RKO (cell line): ENCODE measurements at places on chromosomes 3 and 15.
A peak's percentile ranks its signal among the peaks of the same experiment; 100 is the strongest.

DNA sequence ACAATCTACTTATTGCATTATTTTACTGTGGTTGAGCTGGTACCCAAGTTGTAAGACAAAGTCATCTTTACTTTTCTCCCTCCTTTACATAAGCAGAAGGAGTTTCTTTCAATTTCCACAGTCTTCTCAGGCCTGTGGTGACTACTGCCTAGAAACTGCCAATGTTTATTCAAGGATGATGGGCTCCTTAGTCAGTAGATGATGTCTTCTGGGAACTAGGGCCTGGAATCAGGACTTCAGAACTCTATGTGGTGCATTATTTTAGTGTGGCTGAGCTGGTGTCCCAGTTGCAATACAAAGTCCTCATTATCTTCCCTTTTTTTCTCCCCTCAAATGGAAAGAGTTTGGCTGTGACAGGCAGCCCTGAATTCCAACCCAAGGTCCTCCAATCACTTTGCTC, 1762.5 kb downstream of the SI start:
- peak; percentile 35 for DNase-seq

DNA sequence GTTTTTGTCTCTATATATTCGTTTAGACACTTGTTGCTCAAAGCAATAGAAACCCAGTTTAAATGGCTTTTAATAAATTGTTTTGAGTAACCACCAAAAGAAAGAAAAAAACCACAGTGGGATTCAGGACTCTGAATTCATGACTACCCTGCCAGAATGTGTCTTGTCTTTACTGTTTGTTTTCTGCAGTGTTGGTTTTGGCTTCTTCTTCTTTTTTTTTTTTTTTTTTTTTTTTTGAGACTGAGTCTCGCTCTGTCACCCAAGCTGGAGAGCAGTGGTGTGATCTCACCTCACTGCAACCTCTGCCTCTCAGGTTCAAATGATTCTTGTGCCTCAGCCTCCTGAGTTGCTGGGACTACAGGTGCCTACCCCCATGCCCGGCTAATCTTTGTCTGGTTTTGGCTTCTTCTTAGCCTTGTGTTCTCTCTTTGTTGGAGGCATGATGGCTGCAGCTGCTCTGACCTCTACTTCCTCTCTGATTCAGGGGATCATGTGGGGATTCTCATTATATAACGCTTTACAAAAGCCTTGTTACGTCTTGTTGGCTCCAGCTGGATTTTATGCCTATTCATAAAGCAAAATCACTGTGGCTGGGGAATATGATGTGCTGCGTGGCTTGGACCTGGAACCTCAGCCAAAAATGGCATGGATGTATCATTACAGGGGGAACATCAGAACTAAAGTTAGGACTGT, 54.0 kb downstream of the PLS1 start:
- DNase-seq: no peak

DNA sequence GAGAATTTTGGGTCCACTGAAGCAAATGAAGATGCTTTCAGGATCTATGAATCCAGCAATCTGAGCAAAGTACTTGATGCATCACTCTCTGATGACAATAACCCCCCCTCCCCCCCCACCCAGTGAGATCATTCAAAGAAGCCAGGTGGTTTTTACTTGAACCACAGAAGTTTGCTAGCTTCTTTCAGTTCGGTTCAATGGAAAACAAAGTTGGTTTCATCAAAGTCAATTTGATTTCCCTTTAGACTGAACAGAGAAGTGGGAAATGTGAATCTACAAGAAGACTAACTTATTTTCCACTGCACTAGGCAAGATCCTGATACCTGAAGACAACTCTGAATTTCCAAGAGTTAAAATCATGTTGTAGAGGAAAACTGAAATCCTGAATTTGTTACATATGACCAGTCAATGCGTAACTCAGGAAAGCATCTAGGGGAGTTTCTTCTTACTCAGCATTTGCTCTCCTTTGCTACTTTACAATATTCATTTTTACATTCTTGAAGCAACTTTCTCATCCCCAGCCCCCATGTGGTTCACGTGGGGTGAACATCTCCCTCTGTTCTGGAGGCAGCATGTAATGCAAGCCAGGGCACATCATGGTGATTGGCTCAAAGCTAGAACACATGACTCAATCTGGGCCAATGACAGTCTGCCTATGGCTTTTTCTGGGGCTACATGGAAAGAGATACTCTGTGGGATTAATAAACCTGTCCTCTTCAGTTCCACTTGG, 572.6 kb downstream of the FOXP1 start:
- no peak for DNase-seq

- no peak for DNase-seq
Observed at GRCh38 chr15:65821070-65821469, 29.0 kb upstream of the DENND4A start.

GRCh38 chr15:34837246-34838016, 42.1 kb upstream of the ACTC1 start:
- peak; percentile 43 for DNase-seq
